ENCODE measurements at places on chromosomes 16 and 17. TPM values are rescaled to one million over a fixed set of nuclear protein-coding genes. Genes with fewer than 3 reads are reported as not detected.

- no peak for DNase-seq
Observed at GRCh38 chr17:57544401-57544800, 200.7 kb downstream of the CCDC182 start.

- no peak for DNase-seq
Observed at GRCh38 chr16:69482410-69482991, 58.1 kb downstream of the CYB5B start.

- no peak for DNase-seq
Observed at GRCh38 chr16:510066-510825, 17.3 kb upstream of the CAPN15 start.

- no peak for DNase-seq
Observed at GRCh38 chr17:64736804-64737492, 74.8 kb upstream of the SMURF2 start.

DNA sequence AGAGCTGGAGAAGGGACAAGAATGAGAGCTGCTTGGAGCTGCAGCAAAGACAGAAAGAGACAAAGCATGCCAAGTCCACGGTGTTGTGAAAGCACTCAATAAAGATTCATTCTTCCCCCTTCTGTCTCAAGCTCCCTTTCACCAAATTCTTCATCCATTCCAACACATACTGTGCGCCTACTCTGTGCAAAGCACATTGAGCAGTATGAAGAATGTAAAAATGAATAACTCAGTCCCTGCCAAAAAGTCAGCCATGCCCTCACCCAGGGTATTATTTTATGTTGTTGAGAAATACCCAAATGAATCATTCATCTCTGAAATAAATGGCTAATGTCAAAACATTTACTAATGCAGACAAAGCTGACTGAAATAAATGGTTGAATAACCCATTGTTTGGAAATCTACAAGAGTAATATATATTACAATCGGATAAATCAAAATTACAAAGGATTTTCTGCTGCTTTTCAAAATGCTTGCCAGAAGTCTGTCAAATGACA is 282.9 kb upstream of the IRX5 start:
- DNase-seq, result no peak

DNA sequence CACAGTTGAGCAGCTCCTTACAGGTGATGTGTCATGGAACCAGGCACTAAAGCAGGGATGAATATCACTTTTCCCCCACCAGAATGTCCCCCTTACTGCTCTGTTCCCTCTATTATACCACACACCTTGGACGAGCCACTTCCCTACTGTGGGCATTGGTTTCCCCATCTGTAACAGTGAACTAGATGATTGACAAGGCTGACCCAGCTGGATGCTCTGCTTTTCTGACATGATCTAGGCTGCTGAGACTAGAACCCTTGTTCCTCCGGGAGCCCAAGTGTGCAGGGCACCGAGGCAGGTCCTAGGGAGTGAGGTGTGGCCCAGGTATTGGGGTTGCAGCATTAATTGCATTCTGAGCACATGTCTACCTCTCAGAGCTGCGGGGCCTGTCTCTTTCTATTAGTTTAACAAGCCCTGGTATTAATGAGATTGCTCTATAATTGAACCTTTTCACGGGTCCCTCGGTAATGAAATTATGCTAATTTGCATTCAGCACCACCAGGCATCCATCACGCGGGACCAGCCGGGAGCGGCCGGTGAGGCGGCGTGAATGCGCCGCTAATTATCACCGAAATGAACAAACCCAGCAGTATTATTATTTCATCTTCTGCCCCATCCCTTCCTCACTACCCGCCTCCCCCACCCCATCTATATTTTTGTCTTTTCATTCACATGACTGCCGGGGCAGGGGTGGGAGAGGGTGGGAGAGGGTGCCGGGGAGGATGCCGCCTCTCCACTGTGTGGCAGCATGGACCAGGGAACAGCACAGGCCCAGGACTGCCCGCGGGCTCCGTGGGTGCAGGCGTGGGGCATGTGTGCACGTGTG is 121.1 kb downstream of the CYLD start:
- no peak for DNase-seq

GRCh38 chr17:70564006-70564620 is 394.8 kb downstream of the KCNJ2 start:
- DNase-seq, result no peak

DNA sequence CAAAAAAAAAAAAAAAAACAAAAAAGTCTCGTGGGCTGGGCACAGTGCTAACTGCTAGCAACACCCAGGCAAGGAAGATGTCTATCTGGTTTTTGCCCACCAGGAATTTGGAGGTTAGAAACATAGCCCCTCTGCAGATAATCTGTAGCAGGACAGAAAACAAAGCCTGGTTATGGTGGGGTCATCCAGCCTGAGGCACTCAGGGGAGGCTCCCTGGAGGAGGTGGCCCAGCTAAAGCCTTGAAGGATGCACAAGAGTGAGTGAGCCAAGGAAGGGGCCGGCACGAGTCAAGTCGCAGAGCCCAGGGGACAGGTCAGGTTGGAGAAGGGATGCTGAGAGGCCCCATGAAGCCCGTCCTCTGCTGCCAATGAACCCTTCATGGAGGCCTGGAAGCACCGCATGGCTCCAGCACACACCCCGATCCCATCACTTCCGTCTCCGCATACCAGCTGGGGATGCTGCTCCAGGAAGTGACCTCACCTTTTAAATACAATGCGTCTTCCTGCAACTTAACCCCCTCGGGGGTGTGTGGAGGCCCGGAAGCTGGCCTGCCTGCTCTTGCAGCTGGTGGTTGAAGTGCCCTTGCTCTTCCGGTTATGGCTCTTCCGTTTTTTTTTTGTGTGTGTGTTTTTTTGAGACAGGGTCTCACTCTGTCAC is 86.5 kb downstream of the ENGASE start:
- DNase-seq, result peak; percentile 9

DNA sequence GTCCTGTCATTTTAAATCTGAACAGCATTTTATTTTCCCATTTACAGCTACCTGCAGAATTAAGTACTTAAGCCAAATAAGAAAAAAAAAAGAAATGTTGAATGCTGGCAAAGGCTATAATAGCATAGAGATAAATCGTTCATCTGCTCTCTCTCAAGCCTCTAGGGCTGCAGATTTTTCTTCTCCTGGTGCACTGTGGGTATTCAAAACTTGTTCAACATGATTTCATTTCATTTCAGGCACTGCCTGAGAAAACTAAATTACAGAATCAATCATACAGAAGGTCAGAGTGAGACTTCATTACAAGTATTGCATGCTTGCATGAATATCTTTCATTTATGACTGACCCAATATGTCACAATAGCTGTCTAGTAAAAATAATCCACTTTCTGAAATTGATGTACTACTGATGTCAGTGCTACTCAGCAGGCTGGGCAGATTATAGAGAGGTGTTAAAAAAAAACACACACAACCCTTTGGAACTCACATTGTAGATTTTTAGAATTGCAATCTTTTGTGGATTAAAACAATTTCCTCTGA is 86.2 kb downstream of the TOX3 start:
- DNase-seq, result no peak

- no peak for DNase-seq
Observed at GRCh38 chr17:2798188-2798587, 1.9 kb downstream of the RAP1GAP2 start.

- no peak for DNase-seq
Observed at GRCh38 chr17:38464251-38464722, 36.0 kb downstream of the ARHGAP23 start.

GRCh38 chr16:9297437-9298113 is 206.1 kb downstream of the HAPSTR1 start:
- DNase-seq, result peak; percentile 5

The CA7 gene
- not detected for total RNA-seq

DNA sequence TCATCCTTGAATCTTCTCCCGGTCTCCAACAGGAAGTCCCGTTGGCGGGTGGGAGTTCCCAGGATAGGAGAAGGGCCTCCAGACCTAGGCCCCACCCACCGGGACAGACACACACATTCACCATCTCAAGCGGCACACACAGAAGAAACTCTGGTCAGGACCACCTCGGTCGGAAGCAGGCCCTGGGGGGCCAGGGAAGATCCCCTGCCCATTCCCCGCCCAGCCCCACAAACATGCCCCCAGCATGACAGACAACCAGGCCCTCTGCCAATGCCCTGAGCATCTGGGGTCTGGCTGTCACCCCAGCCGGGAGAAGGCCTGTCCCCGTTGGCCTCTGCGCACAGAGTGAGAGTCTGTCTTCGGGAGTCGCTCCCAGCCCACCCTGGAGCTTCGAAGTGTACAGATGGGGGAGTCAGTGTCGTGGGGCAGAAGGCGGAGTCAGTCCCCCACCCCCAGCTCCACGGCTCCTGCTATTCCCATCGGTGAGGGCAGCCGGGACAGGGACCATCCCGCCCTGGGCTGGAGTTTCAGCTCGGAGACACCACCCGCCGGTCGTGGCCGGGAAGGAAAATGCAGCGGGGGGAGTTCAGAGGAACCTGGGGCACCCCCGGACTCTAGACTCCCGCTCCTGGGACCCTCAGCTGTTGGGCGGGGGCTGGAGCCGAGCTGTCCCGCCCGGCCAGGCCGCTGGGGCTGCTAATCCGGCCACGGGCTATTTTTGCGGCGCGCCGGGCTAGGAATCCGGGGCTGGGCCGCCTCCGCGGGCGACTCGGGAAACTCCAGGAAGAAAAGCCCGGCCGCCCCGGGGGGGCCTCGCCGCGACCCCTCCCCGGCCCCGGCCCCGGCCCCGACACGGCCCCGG is 660 bp downstream of the RHBDF1 start:
- no peak for DNase-seq

The HOXB1 gene
- total RNA-seq, result not detected

GRCh38 chr17:31721291-31722025 is 137.6 kb downstream of the COPRS start:
- no peak for DNase-seq

The BANP gene
- 21.1 TPM for total RNA-seq

The PARD6A gene
- total RNA-seq, result 1.9 TPM

DNA sequence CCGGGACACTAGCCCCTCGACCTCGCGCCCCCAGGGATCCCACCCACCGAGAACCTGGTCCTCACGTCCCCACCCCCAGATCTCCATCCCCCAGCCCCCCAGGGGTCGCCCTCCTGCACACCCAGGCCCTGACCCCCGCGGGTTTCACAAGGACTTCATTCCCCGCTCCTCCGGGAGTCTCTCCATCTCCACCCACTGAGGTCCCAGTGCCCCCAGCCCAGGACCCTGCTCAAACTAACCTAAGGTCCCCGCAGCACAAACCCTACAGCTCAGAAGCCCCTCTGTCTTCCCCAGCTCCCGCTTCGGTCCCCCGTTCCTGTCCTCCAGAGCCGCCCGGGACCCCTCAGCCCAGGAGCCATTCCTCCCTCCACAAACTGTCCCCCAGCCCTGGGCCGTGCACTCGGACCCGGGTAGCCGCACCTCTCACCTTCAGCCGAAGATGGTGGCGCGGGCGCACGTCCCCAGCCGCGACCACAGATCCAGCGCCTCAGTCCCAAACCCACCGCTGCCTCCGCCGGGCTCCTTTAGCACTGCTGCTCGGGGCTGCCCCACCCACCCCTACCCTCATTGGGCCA is at the start of gene MYH10:
Gene MYH10, minus strand, starts transcription at position 499 of the 575 bp plus-strand sequence. CDS start 7,479 bp downstream, outside the sequence.
- no peak for DNase-seq

GRCh38 chr17:9016941-9017552 is 4.3 kb upstream of the NTN1 start:
- no peak for DNase-seq

GRCh38 chr16:11278681-11279628 is 2.2 kb downstream of the PRM1 start:
- no peak for DNase-seq

The RAC3 gene
- 42.1 TPM for total RNA-seq

The NPW gene
- 0.35 TPM for total RNA-seq

DNA sequence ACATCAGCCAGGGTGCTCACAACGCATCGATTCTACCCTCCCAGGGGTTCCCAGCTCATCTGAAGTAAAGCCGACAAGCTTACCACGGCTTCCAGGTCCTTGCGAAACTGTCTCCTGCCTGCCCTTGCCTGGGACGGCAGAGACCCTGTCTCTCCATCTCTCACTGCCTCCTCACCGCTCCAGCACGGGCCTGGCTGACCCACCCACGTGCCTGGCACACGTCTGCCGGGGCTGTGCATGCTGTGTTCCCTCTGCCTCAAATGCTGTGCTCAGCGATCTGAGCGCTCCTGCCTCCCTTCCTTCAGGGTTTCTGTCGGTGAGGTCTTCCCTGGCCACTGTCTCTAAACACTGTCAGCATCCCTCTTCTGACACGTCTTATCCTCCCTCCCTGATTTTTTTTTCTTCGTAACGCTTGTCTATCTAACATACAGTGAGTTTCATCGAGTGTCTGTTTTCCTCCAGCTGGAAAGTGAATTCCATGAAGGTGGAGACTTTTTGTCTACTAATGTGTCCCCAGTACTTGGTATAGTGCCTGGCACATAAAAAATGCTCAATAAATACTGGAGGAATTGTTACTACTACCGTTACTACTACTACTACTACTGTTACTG is 208.4 kb downstream of the IRF8 start:
- DNase-seq, result no peak

- DNase-seq, result no peak
Observed at GRCh38 chr17:58680038-58680369, 11.8 kb downstream of the TEX14 start.

The ZNF385C gene
- not detected for total RNA-seq

- no peak for DNase-seq
Observed at GRCh38 chr16:71520550-71520949, 5.7 kb upstream of the CHST4 start.

- DNase-seq, result no peak
Observed at GRCh38 chr16:74794668-74795067, 20.0 kb upstream of the FA2H start.

The HES7 gene
- not detected for total RNA-seq

GRCh38 chr17:82507631-82508175 is 11.8 kb upstream of the FOXK2 start:
- no peak for DNase-seq
